ENCODE measurements at places on chromosomes 12 and 14.
A peak's percentile ranks its signal among the peaks of the same experiment; 100 is the strongest.

GRCh38 chr14:53932966-53933365 lies 23.7 kb downstream of the BMP4 start:
- DNase-seq = no peak

GRCh38 chr14:86779416-86779815 lies 1213.6 kb downstream of the GALC start:
- no peak for DNase-seq

DNA sequence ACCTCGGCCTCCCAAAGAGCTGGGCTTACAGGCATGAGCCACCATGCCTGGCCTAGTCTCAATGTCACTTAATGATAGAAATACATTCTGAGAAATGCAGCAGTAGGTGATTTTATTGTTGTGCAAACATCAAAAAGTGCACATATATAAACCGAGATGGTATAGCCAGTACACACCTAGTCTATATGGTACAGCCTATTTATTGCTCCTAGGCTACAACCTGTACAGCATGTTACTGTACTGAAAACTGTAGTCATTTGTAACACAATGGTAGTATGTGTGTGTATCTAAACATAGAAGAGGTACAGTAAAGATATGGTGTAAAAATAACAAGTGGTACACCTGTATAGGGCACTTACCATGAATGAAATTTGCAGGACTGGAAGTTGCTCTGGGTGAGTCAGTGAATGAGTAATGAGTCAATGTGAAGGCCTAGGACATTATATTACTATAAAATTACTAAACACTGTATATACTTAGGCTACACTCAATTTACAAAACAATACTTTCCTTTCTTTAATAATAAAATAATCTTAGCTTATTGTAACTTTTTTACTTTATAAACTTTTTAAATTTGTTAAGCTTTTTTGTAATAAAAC lies 166.7 kb upstream of the SYT1 start:
- no peak for DNase-seq

GRCh38 chr12:123532019-123532418 lies 1.5 kb downstream of the RILPL1 start:
- DNase-seq = no peak

DNA sequence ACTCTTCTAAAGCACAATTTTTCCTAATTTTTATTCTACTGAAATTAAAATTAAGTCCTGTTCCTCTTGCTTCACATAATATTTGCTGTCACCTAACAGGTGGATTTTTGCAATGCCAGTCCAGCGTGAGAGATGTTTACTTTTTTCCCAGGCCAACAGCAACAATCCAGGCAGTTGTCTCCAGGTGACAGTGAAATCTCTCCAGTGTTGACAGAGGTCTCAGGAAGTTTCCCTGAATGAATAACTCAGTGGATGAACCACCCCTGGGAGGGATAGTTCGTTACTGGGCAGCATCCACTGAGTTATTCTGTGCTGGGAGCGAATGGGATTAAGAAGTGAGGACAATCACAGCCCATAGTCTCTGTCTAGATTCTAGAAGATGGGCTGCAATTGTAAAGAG lies 7.1 kb upstream of the NT5DC3 start:
- no peak for DNase-seq

GRCh38 chr12:90947869-90948268 lies 7.1 kb downstream of the CCER1 start:
- DNase-seq = no peak

GRCh38 chr14:59464486-59465315 lies 479 bp downstream of the GPR135 start:
- peak; percentile 62 for DNase-seq

GRCh38 chr12:50050119-50050385 lies 7.3 kb upstream of the ASIC1 start:
- DNase-seq = no peak

- DNase-seq = no peak
These were observed 974.7 kb downstream of the GALC start for GRCh38 chr14:87018294-87018693.

GRCh38 chr14:99394602-99395156 lies 86.0 kb downstream of the SETD3 start:
- no peak for DNase-seq

DNA sequence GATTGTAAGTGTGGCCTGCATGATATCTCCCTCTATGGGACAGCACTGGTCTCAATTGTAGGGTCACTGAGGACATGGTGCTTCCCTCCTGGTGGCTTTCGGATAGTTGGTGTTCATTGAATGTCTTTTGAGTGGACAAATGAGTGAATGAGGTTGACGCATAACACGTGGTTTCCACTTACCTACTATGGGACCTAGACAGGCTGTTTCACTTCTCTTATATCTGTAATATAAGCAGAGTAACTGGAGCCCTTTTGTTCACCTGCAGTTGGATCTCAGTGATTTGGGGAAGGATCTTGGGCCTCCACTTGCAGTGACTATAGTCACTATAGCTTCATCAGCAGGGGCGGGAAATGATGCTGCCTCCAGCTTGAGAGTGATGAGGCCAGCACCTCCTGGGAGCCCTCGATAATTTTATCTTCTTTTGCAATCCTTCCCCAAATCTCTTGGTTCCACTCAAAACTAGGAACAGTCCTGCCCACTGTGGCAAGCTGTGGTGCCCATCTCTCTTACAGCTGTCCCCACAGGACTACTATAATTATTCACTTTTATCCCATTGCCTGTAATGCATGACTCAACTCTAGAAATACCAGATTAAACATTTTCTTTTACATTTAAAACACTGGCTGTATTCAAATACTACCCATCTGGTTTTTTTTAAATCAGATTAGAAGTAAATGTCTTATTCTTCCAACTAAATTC lies 242.9 kb downstream of the CHST11 start:
- DNase-seq = no peak

DNA sequence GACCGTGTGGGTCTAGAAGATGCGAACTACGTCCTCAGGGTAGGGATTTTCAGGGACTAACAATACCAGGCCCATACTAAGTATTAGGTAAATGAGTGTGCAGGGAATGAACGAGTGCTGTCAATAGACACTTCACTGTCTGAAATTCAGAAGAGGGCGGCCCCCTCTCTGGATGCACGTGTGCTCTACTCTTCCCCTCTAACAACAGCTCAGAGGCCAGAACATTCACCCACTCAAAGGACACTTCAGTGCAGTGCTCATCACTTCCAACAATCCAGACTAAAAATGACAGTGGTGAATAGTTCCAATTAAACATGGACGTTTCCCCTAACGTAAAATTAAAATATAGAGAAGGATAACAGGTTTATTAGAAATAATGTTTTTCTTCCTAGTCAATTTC lies 199.9 kb downstream of the CALM1 start:
- DNase-seq = no peak

- no peak for DNase-seq
These were observed 4.0 kb downstream of the TBX3 start for GRCh38 chr12:114679942-114680341.

- no peak for DNase-seq
These were observed 8.3 kb downstream of the XPOT start for GRCh38 chr12:64412459-64412858.

DNA sequence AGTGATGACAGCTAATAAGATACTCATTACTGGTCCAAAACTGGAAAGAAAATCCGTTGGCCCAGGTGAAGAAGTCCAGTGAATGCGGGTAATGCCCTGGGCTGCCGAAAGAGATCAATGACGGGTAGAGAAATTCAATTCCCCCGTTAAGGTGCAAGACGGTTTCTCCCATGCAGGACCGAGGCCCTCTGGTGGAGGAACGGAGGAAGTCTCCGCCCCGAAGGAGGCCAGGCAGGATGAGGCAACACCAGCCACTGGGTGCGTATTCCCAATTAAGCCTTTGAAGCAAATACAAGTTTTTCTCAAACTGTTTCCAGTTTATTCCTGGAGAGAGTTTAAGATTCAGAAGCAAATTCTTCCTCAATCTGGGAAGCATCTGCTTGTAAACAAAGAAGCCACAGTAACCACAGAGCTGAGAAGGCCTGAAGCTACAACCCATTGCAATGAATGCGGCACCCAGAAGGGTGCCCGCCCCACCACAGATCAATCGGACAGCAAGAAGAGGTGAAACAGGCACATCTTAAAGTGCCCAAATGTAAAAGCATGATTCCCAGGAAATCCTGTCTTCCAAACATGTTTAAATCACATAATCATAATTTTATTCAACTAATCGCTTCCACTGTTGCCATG lies 118.5 kb downstream of the TTC7B start:
- peak; percentile 84 for DNase-seq

DNA sequence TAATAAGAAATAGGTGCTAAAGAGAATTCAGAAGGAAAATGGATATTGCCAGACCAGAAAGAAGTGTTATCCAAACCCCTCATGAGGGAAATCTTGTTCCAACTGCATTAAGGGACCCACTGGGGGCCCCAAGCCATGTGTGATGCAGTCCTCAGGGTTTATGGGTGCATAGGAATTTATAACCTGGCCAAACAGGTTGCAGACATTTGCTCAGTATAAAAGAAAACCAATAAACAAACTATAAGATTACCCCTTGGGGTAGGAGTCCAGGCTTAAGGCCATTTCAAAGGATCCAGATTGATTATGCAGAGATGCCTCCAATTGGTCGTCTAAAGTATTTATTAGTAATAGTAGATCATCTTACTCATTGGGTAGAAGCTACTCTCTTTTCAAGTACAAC lies 240.9 kb upstream of the DIO3 start:
- no peak for DNase-seq

DNA sequence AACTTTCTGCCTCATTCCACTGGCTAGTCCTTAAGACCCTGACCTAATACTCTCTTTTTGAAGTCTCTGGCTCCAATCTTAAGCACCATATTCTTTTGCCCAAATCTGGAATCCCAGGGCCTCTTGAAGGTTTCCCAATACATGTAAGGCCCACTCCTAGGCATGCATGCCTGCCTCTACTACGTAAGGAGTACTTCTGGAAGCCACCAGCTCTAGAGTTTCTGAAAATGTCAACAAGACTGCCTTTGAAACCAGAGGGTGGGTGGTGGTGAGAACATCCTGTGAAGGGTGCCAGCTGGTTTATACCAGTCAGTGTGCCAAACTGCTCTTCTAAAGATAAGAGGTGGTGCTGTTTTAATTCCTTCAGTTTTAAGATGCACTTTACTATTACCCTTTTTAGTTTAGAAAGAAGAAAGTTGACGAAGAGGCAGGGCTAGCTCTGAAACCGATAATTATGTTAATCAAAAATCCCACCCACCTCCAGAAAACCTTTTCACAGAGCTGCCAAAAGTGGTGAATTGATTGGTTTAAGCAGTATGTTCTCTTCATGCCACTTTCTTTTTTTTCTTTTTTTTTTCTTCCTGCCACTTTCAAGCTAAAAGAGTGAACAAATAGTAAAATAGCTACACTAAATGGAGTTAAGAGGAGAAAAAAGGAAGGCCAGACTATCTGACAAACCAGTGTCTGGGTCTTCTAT lies 8.7 kb upstream of the WDR89 start:
- DNase-seq = no peak

DNA sequence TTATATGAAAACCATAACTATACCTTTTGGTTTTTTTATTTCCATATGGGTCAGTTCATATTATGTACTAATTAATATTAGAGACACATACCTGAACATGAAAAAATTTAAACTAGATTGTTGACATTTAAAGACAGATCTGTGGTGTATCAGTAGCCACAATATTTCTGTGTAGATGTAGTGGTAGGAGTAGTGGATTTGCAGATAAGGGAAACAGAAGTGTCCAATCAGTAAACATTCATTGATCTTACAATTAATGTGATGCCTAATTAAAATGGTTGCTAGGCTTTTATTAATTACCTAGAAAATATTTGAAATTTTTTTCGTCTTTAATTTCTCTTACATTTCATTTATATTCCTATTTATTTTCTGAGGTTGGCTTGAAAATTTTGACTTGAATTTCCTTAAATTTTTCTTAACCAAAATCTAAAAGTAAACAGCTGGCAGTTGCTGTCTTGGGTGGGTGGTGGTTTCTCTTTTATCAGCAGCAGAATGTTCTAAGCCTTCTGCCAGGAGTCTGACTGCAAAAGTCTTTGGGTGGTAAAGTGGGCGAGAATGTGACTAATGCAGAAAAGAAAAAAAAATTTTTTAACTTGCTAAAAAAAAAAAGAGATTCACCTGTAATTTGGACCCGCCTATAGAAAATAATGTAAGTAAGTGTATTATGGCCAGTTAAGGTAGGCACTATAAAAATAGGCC lies 2.4 kb downstream of the FGFR1OP2 start:
- DNase-seq = no peak

GRCh38 chr14:96297000-96297399 lies 41.0 kb downstream of the BDKRB1 start:
- DNase-seq = no peak

GRCh38 chr12:113262710-113263109 lies 41.4 kb downstream of the TPCN1 start:
- no peak for DNase-seq

GRCh38 chr12:25251769-25252168 lies 1.0 kb upstream of the KRAS start:
- DNase-seq = no peak

- no peak for DNase-seq
These were observed 189.3 kb upstream of the LHX5 start for GRCh38 chr12:113660936-113661335.

DNA sequence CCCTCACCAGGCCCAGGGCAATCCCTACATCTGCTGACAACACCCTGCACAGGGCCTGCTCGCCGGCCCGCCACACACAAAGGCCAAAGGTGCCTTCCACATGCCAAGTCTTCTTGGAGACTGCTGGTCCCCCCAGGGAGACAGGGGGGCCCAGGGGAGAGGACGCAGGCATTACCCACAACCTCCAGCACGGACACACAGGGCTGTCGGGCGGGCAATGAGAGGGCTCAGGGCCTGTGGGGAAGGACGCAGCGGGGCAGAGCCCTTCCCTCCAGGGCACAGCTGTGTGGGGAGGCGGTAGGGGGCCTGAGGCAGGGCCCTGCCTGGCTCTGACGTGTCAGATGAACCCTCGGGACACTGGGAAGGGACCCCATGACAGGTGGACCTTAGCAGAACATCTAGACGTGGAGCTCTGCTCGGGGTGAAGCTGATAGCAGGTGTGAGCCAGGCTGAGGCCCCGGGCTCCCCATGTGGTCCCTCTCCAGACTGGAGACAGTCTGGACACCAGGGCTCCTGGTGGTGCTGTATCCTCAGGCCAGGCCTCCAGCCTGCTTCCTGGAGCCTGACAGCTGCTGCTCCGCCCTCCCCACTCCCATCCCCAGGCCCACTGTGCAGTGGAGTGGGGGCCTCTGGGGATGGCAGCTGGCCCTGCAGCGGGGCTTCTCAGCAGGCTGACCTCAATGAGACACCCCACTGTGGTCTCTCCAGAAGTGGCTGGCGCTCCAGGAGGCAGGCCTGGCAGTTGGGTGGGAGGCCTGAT lies 31.6 kb upstream of the NUDT14 start:
- peak; percentile 60 for DNase-seq

DNA sequence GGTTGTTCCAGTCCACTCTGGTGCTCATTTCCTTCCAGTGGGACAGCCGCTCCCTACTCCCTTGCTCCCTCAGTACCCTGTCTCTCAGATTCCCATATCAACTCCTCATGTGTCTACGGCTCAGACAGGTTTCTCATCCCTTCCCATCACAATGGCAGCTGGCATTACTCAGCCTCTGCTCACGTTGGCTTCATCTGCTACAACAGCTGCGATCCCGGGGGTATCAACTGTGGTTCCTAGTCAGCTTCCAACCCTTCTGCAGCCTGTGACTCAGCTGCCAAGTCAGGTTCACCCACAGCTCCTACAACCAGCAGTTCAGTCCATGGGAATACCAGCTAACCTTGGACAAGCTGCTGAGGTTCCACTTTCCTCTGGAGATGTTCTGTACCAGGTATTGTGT lies 69.9 kb downstream of the RAD52 start:
- no peak for DNase-seq
